Left cardiac atrium (tissue), 4 donors: ENCODE measurements at places on chromosomes 6 and 20. TPM values are rescaled to one million over a fixed set of nuclear protein-coding genes. Genes with fewer than 3 reads are reported as not detected.

STMN3 gene
- total RNA-seq: 6.9 TPM

DNA sequence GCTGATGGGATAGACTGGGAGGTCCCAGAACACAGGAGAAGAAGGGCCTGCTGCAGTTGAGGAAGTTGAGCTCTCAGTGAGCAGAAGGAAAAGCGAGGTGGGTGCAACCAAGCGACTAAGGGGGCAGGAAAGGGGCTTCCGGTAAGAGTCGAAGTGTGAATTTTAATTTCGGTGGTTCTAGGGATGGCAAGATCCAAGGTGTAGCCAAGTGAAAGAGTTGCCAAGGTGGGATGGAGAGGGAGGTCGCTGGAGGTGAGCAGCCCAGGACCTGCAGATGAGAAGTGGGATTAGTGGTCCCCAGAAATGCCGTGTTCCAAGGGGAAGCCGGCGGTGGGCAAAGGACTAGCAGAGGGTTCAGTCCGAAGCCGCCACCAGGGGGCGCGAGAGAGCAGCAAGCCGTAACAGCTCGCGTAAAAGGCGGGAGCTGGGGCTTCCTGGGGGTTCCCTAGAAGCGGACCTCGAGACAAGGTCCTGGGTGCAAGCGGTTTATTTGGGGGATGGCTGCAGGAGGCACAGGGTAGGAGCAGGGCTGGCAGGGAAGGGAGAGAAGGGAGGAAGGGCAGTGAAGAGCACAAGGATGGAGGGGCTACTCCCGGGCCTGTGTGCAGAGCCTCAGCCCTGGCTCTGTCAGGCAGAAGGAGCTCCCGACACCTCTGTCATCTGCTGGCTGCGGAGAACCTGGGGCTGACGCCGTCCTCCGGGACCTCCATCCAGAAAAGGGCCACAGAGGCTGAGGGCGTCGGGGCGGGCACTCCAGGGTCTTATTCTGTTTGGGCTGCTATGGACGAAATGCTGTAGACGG, 103.6 kb downstream of the PAX1 start:
- DNase-seq: peak; percentile 48

DNA sequence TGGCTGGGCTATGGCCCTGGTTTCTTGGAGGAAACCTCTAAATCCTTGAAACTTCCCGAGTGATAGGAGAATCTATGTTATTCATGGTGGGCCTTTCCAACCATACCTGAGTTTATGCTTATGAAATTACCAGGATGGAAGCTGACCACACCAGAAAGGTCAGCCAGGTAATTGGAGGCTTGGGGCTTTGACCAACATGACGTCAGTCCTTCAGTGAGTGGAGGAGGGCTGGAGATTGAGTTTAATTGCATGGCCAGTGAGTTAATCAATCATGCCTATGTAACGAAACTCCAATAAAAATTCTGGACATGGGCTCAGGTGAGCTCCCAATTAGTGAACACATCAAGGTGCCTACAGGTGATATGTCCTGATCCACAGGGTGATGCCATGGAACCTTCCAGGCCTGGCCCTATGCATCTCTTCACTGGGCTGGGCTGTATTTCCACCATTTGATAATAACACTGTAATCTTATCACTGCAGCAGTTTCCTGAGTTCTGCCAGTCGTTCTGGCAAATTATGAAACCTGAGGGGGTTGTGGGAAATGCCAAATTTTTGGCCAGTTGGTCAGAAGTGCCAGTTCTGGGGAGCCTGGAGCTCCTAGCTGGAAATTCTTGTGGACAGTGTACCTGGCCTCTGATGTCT, 106.5 kb downstream of the CDH26 start:
- no peak for DNase-seq

DNA sequence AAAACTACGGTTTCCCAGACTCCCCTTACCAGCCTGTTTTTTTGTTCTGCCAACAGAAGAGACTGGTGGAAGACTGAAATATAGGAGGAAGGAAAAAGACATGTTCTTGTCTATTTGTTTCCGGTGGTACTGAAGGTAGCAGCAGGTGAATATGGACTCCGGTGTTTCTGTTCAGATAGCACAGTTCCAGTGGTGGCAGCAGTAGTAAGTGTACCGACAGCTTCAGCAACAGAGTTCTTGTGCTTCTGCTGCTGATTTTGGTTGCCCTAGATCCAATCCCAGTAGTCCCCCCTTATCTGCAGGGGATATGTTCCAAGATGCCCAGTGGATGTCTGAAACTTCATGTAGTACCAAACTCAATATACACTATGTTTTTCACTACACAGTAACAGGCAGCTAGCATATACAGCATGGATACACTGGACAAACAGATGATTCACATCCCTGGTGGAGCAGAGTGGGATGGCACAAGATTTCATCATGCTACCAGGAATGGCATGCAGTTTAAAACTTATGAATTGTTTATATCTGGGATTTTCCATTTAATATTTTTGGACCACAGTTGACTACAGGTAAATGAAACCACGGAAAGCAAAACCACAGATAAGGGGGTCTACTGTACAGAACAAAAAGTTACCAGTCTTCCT, 301.8 kb downstream of the BTBD9 start:
- DNase-seq: no peak
